ENCODE measurements at places on chromosomes 13 and 19.

DNA sequence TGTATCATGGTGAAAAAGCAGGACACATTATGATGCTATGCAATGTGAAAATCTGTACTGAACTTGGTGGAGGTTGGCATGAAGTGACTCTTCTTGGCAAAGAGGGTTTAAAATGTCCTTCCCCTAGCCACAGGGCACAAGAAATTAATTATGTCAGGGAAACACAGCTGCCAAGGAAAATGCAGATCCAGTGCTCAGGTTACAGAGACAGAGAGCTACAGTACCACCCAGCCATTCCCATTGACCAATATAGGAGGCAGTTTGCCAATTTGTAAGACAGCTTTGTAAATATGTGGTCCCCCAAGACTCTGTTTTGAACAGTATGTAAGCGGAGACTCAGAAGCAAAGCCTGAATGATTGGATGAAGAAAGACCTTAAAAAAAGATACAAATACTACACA, 69.4 kb upstream of the KLF12 start:
- DNase-seq: no peak

GRCh38 chr13:45341799-45342500, 967 bp upstream of the TPT1 start:
- no peak for DNase-seq

DNA sequence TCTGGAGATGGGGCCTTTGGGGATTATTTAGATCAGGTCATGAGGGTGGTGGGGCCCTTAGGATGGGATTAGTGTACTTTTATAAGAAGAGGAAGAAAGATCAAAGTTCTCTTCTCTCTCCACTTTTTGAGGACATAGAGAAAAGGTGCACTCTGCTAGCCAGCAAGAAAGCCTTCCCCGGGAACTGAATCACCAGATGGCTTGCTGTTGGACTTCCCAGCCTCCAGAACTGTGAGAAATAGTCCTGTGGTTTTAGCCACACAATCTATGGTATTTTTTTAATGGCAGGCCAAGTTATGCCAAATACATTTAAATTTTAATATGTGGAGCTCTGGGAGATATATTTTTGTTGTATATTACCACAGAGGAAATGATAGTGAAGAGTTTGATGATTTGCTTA, 385.8 kb downstream of the KLF12 start:
- no peak for DNase-seq

DNA sequence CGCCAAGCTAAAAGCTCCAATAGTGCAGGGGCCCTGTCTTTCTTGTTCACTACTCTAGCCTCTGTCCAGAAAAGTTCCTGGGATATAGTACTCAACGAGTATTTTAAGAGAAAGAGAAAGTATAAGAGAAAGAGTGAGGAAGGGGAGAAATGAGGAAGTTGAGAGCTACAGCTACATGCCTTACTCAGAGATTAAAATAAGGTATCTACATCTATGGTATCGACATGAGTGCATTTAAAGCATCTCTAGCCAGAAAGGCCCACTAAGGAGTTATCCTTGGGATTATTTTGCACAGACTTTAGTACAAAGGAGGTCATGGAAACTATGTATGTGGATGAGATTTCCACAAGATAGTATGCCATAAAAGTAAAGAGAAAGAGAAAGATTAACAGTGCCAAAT, 28.5 kb downstream of the MYCBP2 start:
- DNase-seq: no peak

DNA sequence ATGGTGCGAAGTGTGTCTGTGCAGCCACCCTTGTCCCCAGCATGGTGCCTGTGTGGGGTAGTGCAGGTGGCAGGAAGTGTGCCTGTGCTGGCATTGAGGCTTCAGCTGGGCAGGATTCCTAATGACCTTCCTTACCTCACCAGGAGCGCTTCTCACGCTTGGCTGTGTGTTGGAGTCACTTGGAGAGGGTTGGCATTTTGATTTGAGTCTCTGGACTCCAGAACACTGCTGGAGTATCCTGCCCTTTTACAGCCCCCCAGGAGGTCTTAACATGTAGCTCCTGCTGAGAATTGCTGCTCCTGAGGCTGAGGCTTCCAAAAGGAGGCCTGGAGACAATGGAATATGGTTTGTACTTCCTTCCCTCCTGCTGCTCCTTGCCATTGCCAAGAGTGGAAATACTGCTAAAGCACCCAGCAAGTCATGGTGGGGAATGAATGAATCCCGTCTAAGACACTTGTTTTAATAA, 87.1 kb downstream of the ARHGEF7 start:
- no peak for DNase-seq

DNA sequence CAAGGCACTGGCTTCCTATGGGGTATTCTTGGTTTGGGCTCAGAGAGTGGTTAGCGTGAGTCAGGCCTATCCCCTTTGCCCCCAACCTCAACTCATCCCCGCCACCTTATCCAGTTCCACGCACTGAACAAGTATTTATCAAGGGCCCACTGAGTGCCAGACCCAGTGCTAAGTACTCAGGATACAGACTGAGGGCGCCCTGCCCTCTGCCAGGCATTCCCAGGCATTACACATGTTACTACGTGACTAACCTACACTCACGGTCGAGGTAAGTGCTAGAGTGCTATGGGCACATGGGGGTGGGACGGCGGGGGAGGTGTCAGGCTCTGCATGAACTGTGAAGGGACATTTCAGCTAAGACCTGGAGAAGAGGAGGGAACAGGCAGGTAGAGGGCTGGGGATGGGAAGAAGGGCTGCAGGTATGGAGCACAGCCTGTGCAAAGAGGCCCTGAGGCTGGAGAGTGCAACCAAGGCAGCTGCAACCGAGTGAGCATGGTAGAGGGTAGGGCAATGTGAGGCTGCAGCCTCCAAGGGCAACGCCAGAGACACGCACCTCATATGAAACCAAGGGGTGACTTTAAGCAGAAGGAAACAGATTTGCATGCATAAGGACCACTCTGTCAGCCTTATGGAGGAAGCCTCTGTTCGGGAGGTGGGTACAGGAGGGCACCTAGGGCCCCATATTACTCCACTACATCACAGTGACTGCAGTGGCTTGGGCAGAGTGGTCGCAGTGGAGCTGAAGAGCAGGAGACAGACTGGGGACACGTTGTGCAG, 22.5 kb downstream of the DHRS12 start:
- DNase-seq: no peak

Measured in stimulated activated CD8-positive, alpha-beta memory T cell treated with anti-CD3 and anti-CD28 coated beads, Interleukin-7, amount 100 ng/mL, for 48 hours (primary cell).